ENCODE measurements at places on chromosomes 13 and 19.

GRCh38 chr13:38381890-38382289 is 32.2 kb downstream of the UFM1 start:
- H3K27me3 ChIP-seq: no peaks in the 10 kb centered on the region
- H3K4me3 ChIP-seq: no peak overlapping the region
- H3K36me3 ChIP-seq: no peaks in the 10 kb centered on the region
- H3K4me1 ChIP-seq: no peaks in the 10 kb centered on the region
- DNase-seq: no peak

DNA sequence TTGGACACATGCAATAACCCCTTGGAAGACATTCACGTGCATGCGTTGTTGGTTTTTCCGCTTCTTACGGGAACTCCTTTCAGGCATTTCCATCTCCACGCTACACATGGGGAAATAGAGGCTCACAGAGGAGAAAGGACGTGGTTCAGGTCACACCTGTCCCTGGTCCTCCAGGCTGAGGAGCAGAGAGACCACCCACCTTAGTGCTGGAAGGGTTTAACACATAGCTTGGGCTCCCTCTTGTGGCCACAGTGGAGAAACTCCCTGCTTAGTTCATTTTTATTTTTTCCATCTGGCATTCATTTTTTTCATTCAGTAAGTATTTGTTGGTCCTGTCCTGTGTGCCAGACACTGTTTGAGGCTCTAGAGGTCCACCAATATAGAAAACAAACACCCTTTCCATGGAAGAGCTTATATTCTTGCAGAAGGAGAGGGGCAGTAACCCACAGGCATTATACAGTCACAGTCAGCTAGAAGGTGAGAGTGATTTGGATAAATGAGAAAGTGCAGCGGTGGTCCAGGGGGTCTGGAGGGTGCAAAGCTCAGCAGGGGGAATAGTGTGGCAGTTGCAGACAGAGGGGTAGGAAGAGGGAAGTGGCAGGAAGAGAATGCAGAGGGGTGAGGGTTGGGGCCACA is 24.2 kb upstream of the TTYH1 start:
- H3K36me3 ChIP-seq: no peaks in the 10 kb centered on the region
- peaks cover 13% of the 10 kb centered on the region for H3K4me1 ChIP-seq
- peaks cover 58% of the 10 kb centered on the region for H3K27me3 ChIP-seq
- no peak overlapping the region for H3K27ac ChIP-seq
- H3K4me3 ChIP-seq: no peak overlapping the region
- no peak for DNase-seq

DNA sequence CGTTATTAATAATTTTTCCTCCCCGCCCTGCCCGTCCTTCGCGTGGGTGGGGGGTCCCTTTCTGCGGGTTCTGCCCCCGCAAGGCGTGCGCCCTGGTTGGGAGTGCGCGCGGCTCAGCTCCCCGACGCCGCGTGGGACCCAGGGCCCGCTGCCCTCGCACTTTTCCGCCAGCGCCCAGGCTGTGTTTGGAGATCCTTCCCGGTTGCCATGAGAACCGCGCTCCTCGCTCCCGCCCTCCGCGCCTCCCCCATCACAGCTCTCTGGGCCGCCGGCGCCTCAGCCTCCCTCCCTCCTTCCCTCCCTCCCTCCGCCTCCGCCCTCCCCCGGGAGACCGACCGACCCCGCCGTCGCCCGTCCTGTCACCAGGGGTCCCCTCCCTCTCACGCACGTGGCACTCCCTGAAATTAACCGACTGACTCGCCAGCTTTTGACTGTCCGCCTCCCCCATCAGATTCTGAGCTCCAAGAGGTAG is 2.4 kb upstream of the SSBP4 start:
- H3K4me1 ChIP-seq: peaks cover 74% of the 10 kb centered on the region
- peak overlapping the region; percentile 68 for H3K4me3 ChIP-seq
- H3K27me3 ChIP-seq: no peaks in the 10 kb centered on the region
- H3K36me3 ChIP-seq: no peaks in the 10 kb centered on the region
- H3K27ac ChIP-seq: peak overlapping the region; percentile 81

- H3K27me3 ChIP-seq: no peaks in the 10 kb centered on the region
- no peak overlapping the region for H3K27ac ChIP-seq
- no peak overlapping the region for H3K4me3 ChIP-seq
- no peaks in the 10 kb centered on the region for H3K4me1 ChIP-seq
- no peak for DNase-seq
- H3K36me3 ChIP-seq: peaks cover 25% of the 10 kb centered on the region
These were observed 12.3 kb downstream of the LMNB2 start for GRCh38 chr19:2444251-2445002.

GRCh38 chr19:38801359-38802095 is 11.2 kb downstream of the LGALS4 start:
- H3K27me3 ChIP-seq: no peaks in the 10 kb centered on the region
- DNase-seq: no peak
- no peak overlapping the region for H3K4me3 ChIP-seq
- no peak overlapping the region for H3K27ac ChIP-seq
- H3K36me3 ChIP-seq: no peaks in the 10 kb centered on the region
- peaks cover 8% of the 10 kb centered on the region for H3K4me1 ChIP-seq

DNA sequence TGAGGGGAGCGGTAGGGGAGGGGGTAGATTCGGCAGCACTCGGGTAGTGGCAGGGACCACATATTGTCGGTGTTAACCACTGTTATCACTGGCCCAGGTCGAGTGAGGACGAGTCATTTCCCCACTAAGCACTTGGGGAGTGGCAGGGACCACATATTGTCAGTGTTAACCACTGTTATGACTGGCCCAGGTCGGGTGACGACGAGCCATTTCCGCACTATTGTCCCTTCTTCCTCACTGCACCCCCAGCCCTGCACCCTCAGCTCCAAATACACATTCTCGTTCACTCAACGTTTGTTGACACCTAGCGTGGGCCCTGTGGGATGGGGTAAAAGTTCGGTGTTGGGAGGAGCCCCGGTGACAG is 467 bp upstream of the CLN5 start:
- peak overlapping the region; percentile 92 for H3K4me3 ChIP-seq
- peak; percentile 82 for DNase-seq
- H3K27ac ChIP-seq: peak overlapping the region; percentile 96
- peaks cover 3% of the 10 kb centered on the region for H3K36me3 ChIP-seq

- H3K4me3 ChIP-seq: no peak overlapping the region
- H3K4me1 ChIP-seq: no peaks in the 10 kb centered on the region
- H3K27me3 ChIP-seq: no peaks in the 10 kb centered on the region
- no peaks in the 10 kb centered on the region for H3K36me3 ChIP-seq
- no peak overlapping the region for H3K27ac ChIP-seq
These were observed 257.4 kb downstream of the TDRD3 start for GRCh38 chr13:60654415-60654814.

DNA sequence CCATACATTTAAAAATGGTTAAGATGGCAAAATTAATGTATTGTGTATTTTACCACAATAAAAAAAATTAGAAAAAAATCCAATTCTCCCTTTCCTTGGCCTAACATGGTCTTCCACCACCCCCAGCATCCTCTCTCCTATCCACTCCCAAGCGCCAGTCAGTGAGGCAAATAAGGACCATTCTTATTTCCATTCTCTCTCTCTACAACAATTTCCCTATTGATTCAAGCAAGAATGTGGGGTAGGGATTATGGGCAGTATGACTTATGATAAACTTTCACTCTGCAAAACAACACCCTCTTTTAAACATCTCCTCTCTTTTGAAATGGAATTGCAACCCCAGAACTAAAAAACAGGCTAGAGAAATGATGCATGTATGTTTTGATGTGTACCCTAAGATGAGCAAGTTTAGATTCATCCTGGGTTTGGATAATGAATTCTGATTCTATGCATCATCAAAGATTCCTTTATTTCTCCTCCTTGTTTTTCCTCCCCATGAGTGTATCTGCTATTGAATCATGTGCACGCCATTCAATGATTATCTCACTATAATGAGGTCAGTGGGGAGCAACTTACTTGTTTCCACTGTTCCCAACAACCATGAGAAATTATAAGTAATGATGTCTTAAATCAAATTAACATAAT is 3.5 kb downstream of the STARD13 start:
- no peak overlapping the region for H3K4me3 ChIP-seq
- H3K36me3 ChIP-seq: no peaks in the 10 kb centered on the region
- peaks cover 79% of the 10 kb centered on the region for H3K4me1 ChIP-seq
- no peak for DNase-seq

GRCh38 chr13:46121597-46122163 is 16.8 kb upstream of the CPB2 start:
- no peak for DNase-seq
- H3K4me3 ChIP-seq: no peak overlapping the region
- H3K36me3 ChIP-seq: no peaks in the 10 kb centered on the region
- H3K27me3 ChIP-seq: no peaks in the 10 kb centered on the region
- peaks cover 26% of the 10 kb centered on the region for H3K4me1 ChIP-seq
- peak overlapping the region; percentile 46 for H3K27ac ChIP-seq

- no peak overlapping the region for H3K4me3 ChIP-seq
- no peaks in the 10 kb centered on the region for H3K27me3 ChIP-seq
- no peak overlapping the region for H3K27ac ChIP-seq
- no peak for DNase-seq
These were observed 3.4 kb downstream of the PBX4 start for GRCh38 chr19:19615086-19615485.

GRCh38 chr13:72062566-72062965 is 195.6 kb upstream of the DACH1 start:
- no peaks in the 10 kb centered on the region for H3K36me3 ChIP-seq
- no peak overlapping the region for H3K27ac ChIP-seq
- DNase-seq: no peak
- no peaks in the 10 kb centered on the region for H3K4me1 ChIP-seq
- no peaks in the 10 kb centered on the region for H3K27me3 ChIP-seq
- H3K4me3 ChIP-seq: no peak overlapping the region

DNA sequence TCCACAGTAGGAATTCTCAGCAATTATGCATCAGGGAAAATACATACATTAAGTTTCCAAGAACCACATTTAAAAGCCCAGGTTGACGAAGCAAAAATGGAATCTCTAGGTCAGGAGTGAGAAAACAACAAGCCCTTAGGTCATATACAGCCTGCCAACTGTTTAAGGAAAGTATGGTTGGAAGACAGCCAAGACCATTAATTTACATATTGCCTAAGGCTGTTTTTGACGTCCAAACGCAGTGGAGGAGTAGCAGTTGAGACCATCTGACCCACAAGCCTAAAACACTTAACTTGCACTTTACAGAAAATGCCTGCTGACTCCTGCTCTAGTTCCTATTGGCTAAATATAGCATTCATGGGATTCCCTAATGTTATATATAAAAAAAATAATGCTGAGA is 299.0 kb downstream of the ITGBL1 start:
- H3K27ac ChIP-seq: no peak overlapping the region
- H3K27me3 ChIP-seq: no peaks in the 10 kb centered on the region
- H3K4me1 ChIP-seq: no peaks in the 10 kb centered on the region
- DNase-seq: no peak
- H3K36me3 ChIP-seq: no peaks in the 10 kb centered on the region
- no peak overlapping the region for H3K4me3 ChIP-seq

DNA sequence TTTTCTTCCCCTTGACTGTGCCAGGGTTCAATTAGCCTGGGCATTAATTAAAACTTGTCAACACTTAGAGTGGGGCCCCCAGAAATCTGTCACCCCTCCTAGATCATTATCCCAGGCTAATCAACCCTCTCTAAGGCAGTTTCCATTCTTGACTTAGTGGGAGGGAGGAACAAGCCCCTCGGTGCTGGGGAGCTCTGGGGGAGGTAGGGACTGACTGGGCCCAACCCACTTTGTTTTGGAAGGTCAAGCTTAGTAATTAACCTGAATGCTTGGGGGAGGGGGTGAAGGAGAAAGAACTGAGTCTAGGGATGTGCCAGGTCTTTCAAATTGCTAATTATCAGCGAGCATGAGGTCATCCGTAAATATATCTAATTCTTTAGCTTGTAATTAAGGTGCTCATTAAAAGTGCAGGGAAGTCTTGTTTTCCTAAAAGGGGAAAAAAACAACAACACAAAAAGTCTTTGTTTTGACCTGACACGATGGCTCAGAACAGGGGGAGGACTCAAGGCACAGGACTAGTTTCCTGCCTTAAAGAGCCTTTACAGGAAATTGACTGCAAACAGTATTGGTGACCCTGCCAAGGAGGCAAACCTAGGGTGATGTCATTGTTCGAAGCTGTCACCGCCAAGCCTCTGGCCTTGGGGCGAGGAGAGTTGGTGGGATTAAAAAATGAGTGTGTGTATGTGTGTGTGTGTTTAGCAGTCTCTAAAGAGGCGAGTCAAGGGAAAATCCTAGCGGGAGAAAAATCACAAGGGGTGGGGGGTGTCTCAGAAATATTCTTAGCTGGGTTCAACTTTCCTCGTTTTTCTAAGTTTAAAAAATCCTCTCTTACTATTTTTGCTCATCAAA is 19.4 kb downstream of the ACTN4 start:
- DNase-seq: no peak
- H3K4me1 ChIP-seq: peaks cover 92% of the 10 kb centered on the region
- no peak overlapping the region for H3K4me3 ChIP-seq
- no peaks in the 10 kb centered on the region for H3K36me3 ChIP-seq
- H3K27me3 ChIP-seq: no peaks in the 10 kb centered on the region
- peak overlapping the region; percentile 96 for H3K27ac ChIP-seq

GRCh38 chr13:94109715-94110374 is 369.6 kb downstream of the DCT start:
- DNase-seq: no peak
- H3K4me3 ChIP-seq: no peak overlapping the region

- peaks cover 42% of the 10 kb centered on the region for H3K27me3 ChIP-seq
- no peak for DNase-seq
- H3K36me3 ChIP-seq: no peaks in the 10 kb centered on the region
These were observed 9.2 kb downstream of the CCDC8 start for GRCh38 chr19:46404055-46404752.

GRCh38 chr19:50046649-50047503 is 21.1 kb downstream of the ZNF473 start:
- peaks cover 14% of the 10 kb centered on the region for H3K4me1 ChIP-seq
- H3K27me3 ChIP-seq: no peaks in the 10 kb centered on the region
- H3K4me3 ChIP-seq: no peak overlapping the region
- no peak overlapping the region for H3K27ac ChIP-seq

DNA sequence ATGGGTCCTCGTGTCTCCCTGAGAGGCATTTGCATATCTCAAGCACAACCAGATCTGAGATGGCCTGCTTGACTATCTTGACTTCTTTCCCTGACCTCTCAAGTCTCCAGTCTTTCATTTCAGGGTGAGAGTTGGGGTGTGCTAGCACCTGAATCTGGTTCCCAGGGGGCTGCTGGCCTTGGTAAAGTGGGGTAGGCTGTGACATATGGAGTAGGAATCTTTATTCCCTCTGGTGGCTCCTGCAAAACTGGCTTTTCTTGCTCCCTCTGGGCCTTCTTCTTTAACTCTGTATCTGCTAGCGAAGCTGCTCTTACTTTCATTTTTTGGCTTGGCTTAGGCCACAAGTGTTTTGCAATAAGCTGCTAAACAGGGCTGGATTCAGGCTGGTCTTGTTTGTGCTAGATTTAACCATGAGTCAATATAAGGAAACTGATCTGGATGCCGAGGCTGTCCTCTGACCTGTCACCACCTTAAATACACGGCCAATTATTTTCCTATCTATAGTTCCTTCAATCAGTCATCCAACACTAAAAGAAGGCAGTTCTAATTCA is 42.3 kb downstream of the ZNF493 start:
- H3K4me3 ChIP-seq: no peak overlapping the region
- no peak overlapping the region for H3K27ac ChIP-seq
- H3K36me3 ChIP-seq: no peaks in the 10 kb centered on the region
- no peaks in the 10 kb centered on the region for H3K27me3 ChIP-seq
- no peak for DNase-seq

All from suprapubic skin (tissue), 4 donors.